ENCODE measurements at places on chromosomes 2 and 18.
A peak's percentile ranks its signal among the peaks of the same experiment; 100 is the strongest.

GRCh38 chr18:25251068-25251467 is 100.9 kb downstream of the ZNF521 start:
- DNase-seq, result no peak

GRCh38 chr18:11861583-11862288 is 10.5 kb downstream of the CHMP1B start:
- DNase-seq, result no peak

DNA sequence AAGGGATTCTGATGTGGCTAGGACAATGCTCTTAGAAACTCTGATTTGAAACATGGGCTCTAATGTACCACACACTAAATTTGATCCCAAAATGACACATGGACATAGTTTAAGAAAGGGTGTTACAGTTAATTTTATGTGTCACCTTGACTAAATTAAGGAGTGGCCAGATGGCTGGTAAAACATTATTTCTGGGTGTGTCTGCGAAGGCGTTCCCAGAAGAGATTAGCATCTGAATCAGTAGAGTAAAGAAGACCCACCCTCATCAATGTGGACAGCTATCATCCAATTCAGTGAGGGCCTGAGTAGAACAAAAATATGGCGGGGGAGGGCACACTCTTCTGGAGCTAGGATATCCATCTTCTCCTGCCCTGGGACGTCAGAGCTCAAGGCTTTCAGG is 283.1 kb upstream of the CHAC2 start:
- DNase-seq, result no peak

DNA sequence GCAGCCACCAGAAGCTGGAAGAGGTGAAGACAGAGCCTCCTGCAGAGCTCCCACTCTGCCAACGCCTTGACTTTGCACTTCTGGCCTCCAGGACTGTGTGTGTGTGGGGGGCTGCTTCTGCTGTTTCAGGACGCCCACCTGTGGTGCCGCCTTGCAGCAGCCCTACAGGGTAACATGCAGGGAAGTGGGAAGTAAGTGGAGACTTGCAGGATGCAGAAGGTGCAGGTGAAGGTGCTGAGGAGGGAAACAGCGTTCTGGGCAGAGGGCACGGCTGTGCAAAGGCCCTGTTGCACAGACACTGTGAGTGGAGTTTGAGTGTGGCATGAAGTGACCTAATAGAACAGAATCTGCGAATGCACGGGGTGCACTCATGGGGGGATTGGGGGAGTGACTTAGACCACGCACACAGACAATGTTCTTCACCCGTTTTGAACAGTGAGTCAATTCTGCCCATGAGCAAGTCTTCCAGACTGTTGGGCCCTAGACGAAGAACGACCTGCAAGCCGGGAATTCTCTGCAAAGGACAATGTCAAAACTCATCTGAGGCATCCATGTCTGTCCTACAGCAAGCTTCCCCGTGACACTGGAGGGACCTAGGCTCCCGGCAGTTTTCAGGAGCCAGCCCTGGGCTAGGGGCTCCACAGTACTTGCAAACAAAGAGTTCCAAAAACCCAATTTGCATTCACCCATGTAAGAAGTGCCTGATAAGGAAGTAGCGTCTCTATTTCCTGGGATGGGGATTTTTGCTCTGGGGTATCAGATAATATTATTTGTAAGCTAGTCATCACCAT is 19.0 kb downstream of the MBP start:
- DNase-seq, result no peak

DNA sequence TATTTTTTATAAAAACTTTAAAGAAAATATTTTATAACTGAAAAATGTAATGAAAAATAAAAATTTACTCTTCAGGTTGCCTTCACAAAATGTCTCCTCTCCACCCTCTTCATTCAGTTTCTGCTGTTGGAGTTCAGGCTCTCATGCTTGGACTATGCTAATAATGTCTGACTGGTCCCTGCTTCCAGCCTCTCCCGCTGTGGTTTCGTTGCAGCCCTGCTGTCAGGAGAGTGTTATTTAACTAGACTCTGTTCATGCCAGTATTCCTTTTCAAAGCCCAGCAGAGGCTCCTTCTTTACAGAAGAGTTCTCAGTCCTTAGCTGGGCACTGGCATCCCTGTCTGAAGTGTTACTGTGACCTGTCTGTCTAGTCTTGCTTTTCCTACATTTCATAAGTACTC is 40.4 kb downstream of the CLIP4 start:
- no peak for DNase-seq

- DNase-seq, result no peak
Observed at GRCh38 chr2:196170606-196171247, 651 bp downstream of the STK17B start.

- DNase-seq, result no peak
Observed at GRCh38 chr18:46397174-46397573, 259.8 kb downstream of the LOXHD1 start.

DNA sequence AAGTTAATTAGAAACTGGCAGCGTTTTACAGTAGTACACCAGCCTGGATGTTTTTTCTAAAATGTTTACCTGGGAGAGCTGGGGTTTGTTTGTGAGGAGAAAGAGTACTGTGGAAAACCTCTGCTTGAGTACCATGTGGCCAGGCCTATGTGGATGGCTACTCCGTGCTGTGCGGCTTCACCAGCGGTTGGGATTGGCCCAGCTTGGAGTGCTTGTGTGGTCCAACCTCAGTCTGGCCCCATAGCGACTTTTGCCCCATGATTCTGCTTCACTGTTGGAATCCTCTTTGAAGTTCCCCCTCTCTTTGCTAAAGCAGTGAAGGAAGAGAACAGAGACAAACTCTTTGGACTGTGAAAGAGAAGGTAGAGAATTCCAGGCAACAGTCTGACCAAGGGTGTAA is 15.9 kb downstream of the CD8A start:
- DNase-seq, result no peak

DNA sequence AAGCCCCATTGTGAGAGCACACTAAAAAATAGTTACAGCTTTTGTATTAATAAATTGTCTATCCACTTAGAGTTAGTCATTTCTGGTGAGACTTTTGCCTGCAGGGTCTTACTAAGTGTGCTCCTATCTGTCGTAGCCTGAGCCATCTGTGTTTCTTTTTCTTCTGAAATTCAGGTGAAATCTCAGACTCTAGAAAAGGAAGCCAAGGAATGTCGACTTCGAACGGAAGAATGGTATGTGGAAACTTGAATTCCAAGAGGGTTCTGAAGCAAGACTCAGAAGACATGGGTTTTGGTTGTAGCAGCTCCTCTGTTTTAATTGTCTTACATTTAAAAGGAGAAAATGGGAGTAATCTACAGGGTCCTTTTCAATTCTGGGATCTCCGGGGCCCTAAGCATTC is 70.0 kb upstream of the STON1 start:
- DNase-seq, result no peak

DNA sequence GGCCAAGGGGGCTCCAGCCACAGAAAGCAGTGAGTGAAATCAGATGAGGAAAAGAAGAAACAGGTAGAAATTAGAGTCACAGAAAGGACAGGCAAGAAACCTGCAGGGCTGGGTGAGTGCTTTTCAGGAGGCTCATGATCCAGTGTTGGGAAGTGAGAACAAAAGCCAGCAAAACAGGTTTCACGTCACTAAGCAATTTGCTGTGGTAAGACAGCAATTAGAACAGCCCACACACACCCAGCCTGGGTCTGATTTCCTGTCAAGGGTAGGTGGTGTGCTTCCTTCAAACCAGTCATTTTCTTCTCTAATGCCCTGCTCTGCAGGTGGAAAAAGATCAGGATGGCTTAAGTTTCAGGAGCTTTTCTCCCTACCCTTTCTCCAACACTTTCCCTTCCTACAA is 52.9 kb upstream of the XDH start:
- DNase-seq, result no peak

GRCh38 chr2:82098617-82099016 is 1794.1 kb upstream of the LRRTM1 start:
- DNase-seq, result no peak

- no peak for DNase-seq
Observed at GRCh38 chr2:118464546-118465265, 376.4 kb downstream of the INSIG2 start.

- no peak for DNase-seq
Observed at GRCh38 chr2:231457101-231457500, 7.2 kb downstream of the NCL start.

GRCh38 chr2:198351647-198352046 is 547.3 kb downstream of the PLCL1 start:
- DNase-seq, result no peak

GRCh38 chr2:2466534-2466933 is 135.5 kb upstream of the MYT1L start:
- DNase-seq, result no peak

DNA sequence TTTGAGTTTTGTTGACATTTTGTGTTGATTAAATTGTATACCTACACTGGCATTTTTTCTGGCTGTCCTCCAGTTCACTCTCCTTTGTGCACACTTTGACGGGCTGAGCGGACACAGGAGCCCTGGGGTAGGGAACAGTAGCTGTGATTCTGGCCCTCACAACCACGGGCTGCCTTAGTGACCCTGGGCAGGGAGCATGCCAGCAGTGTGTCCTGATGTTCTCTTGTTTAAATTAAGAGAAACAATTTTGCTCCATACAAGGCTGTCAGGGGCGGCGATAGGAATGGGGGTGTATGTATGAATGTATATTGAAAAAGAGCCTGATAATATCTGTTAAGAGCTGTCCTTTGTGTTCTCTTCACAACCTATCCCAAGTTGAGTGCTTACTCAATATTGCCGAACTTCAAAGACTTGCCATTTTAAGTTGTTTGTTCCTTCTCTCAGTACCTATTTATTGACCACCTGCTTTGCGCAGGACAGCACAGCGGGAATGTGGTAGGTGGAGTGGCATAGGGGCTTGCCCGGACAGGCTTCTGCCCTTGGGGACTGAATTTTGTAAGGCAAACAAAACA is 103.7 kb upstream of the EML6 start:
- no peak for DNase-seq

DNA sequence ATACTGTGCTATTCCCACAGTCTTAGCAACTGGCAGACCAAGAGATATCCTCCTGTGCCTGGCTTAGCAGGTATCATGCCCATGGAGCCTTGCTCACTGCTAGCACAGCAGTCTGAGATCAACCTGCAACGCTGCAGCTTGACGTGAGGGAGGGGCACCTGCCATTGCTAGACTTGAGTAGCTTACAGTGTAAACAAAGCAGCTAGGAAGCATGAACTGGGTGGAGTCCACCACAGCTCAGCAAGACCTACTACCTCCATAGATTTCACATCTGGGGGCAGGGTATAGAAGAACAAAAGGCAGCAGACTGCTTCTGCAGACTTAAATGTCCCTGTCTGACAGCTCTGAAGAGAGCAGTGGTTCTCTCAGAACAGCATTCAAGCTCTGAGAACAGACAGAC is 74.8 kb downstream of the AKAIN1 start:
- DNase-seq, result no peak

GRCh38 chr18:293536-293935 is 25.7 kb upstream of the THOC1 start:
- no peak for DNase-seq

DNA sequence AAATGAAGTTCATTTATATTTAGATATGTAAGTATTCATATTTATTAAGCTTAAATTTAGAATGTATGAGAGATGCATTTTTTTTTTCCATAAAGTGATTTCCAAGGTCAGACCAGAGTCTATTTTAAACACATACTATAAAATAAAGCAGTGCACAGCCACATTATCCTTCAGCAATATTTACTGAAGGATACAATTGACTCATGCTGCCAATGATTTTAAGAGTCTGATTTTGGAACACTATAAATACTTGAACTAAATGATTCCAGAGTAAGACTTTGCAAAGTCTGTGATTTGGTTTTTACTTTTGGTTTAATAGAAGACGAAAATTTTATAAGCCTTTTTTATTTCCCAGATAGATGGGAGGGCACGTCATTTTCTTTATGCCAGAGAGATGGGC is 107.1 kb downstream of the EPHA4 start:
- no peak for DNase-seq

DNA sequence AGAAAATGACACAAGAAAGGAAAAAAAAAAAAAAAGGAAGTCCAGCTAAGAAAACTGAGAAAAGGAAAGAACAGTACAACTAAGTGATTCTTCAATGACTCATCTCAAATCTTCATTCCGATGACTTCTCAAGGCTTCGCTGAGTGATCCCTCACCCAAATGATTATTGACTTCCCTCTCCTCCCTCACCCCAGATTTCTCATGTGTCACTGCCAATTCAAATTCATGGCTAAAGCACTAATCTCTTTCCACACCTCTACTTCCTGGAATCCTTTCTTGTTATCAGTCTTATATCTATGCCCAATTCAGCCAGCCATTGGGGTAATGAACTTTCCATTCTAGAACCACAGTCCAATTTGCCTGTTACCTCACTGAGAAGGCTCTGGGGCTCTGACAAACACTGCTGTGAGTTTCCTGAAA is 7.2 kb upstream of the ABCB11 start:
- DNase-seq, result no peak

DNA sequence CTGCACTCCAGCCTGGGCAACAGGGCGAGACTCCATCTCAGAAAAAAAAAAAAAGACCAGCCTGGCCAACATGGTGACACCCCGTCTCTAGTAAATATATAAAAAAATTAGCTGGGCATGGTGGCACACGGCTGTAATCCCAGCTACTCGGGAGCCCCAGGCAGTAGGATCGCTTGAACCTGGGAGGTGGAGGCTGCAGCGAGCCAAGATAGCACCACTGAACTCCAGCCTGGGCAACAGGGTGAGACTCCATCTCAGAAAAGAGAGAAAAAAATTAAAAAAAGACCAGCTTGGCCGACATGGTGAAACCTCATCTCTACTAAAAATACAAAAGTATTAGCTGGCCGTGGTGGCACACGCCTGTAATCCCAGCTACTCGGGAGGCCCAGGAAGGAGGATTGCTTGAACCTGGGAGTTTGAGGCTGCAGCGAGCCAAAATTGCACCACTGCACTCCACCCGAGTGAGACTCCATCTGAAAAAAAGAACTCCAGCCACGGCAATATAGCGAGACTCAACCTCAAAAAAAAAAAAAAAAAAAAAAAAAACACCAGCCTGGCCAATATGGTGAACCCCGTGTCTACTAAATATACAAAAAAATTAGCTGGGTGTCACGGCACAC is 346.1 kb upstream of the PLGLB2 start:
- no peak for DNase-seq

- DNase-seq, result peak; percentile 52
Observed at GRCh38 chr2:85728883-85729824, 24.6 kb upstream of the ATOH8 start.

GRCh38 chr2:140246957-140247356 is 1466.8 kb upstream of the NXPH2 start:
- no peak for DNase-seq

DNA sequence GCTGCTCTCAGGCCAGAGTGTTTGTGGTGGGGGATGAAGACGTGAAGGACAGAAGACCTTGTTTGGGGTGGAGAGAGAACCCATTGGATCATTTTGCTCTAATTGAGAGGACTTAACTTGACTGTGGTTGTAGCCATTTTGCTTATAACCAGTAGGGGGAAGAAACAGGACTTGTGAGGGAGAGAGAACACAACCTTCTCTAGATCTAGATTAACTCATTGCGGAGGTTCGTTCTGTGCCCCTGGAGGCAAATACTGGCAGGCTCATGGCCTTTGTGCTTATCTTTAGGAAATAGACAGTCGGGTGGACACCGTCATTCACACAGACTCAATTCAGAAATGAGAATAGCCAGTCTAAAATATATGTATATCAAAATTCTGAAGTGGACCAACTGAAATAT is 147.0 kb upstream of the LHCGR start:
- DNase-seq, result no peak

GRCh38 chr2:179691235-179691634 is 170.2 kb downstream of the ZNF385B start:
- no peak for DNase-seq

- no peak for DNase-seq
Observed at GRCh38 chr2:110832740-110833139, 100.4 kb downstream of the ACOXL start.

GRCh38 chr2:176583607-176584006 is 314.4 kb downstream of the MTX2 start:
- DNase-seq, result no peak

Measured in activated T-helper 1 cell treated with anti-CD3 and anti-CD28 coated beads, Interleukin-2, amount 50 U/mL, for 16 hours (primary cell).